Fibroblast of skin of right biceps (primary cell): ENCODE measurements at places on chromosomes 3 and 15.

- DNase-seq, result no peak
Observed at GRCh38 chr3:183193762-183194689, 31.5 kb upstream of the LAMP3 start.

- no peak for DNase-seq
Observed at GRCh38 chr3:42658091-42658770, 4.7 kb downstream of the ZBTB47 start.

DNA sequence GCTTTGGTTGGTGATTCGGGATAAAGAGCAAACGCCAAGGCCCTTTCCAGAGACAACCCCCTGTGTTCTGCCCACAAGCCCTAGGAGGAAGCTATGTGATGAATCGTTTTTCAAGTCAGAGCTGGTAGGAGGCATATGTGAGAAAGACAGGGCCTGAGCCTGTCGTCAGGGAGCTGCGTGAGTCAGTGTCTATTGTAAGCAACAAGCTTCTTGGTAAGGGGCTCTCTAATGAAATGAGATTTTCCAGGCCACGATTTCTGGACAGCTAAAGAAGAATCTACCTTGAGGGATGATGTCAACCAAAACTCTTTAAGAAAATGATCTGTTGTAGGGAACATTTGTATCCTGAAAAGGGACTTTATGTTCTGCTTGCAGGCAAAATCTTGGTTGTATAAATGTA lies 318.9 kb upstream of the IL12A start:
- DNase-seq, result peak; percentile 47

DNA sequence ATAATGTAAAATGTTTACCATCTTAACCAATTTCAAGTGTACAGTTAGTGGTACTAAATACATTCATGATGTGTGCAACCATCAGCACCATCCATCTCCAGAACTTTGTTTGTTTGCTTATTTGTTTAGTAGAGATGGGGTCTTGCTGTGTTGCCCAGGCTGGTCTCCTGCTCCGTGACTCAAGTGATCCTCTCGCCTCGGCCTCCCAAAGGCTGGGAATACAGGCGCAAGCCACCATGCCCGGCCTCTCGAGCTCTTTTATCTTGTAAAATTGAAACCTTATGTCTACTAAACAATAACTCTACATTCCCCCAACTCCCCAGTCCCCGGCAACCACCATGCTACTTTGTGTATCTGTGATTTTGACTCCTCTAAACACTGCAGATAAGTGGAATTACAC lies 31.9 kb downstream of the FBXO45 start:
- no peak for DNase-seq

DNA sequence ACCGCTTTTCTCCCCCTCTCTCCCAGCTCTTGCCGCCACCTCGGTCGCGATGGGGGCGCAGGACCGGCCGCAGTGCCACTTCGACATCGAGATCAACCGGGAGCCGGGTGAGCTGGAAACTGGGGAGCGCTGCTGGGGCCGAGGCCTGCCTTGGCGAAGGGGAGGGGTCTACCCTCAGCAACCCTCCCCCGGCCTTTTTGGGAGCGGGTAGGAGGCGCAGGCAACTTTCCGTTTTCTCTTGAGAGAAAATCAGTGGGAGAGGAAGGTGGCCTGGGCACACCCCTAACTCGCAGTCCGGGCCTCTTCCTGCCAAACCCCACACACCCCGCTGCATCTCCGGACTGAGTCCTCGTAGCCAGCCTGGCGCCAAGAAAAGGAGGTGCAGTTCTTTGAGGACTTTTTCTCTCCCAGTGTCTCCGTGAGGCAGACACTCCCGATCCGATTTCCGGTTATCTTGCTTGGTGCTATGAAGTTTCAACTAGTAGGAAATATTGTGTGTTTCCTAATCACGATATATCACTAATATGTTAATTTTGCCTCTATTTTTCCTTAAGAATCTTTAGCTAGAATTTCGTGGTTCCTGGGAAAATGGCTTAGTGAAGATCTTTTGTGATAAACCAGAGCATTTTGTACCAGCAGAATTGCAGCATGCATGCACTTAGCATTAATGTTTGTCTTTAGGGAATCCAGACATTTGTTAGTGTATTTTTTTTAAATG lies 631 bp downstream of the NKTR start:
- peak; percentile 70 for DNase-seq
